T-helper 17 cell (primary cell): ENCODE measurements at places on chromosomes 1 and 21. TPM values are rescaled to one million over a fixed set of nuclear protein-coding genes. Genes with fewer than 3 reads are reported as not detected.

DNA sequence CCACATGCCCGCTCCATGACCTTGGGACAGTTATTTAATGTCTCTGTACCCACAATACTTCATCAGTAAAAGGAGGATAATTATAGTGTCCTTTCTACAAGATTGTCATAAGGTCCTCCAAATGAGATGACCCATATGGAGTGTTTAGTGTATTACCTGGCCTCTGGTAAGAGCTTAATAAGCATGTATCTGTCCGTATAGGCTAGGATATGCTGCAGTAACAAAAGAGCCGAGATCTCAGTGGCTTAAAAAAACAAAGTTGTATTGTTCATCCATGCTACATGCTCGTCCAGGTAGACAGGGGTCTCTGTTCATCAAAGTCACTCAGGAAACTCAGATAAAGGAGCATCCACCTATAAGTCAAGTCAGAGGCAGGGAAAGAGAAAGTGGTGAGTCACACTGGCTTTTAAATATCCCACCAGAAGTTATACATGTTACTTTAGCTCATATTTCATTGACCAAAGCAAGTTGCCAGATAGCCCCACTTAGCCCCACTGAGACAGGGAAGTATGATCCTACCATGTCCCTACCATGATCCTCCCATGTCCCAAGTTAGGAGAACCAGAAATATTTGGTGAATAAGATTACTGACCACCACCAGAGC, 53.0 kb upstream of the KAZN start:
- DNase-seq: no peak
- no peak overlapping the region for H3K4me3 ChIP-seq
- H3K27ac ChIP-seq: no peak overlapping the region
- H3K27me3 ChIP-seq: peaks cover 4% of the 10 kb centered on the region
- H3K4me1 ChIP-seq: no peaks in the 10 kb centered on the region

CYP4A11 gene
- not detected for total RNA-seq

GRCh38 chr1:223486366-223486765, 93.2 kb downstream of the CCDC185 start:
- no peak for DNase-seq
- peak overlapping the region; percentile 54 for H3K27ac ChIP-seq
- H3K27me3 ChIP-seq: peaks cover 7% of the 10 kb centered on the region
- peaks cover 15% of the 10 kb centered on the region for H3K4me1 ChIP-seq
- no peak overlapping the region for H3K4me3 ChIP-seq

GRCh38 chr1:80310703-80311245, 1304.2 kb upstream of the ADGRL4 start:
- H3K36me3 ChIP-seq: no peaks in the 10 kb centered on the region
- DNase-seq: no peak
- H3K27ac ChIP-seq: no peak overlapping the region
- no peaks in the 10 kb centered on the region for H3K4me1 ChIP-seq
- H3K4me3 ChIP-seq: no peak overlapping the region

UBASH3A gene
- total RNA-seq: 50.3 TPM

KRTAP13-2 gene
- not detected for total RNA-seq

NRIP1 gene
- 33.7 TPM for total RNA-seq

MRPL9 gene
- total RNA-seq: 99.8 TPM

GRCh38 chr1:7483634-7484383, 287.3 kb upstream of the VAMP3 start:
- peaks cover 21% of the 10 kb centered on the region for H3K27me3 ChIP-seq
- H3K4me3 ChIP-seq: no peak overlapping the region
- H3K4me1 ChIP-seq: peaks cover 4% of the 10 kb centered on the region

GRCh38 chr21:40335704-40336103, 468.5 kb downstream of the PCP4 start:
- H3K36me3 ChIP-seq: no peaks in the 10 kb centered on the region
- H3K4me1 ChIP-seq: no peaks in the 10 kb centered on the region
- no peak overlapping the region for H3K27ac ChIP-seq
- no peak for DNase-seq

- H3K4me1 ChIP-seq: peaks cover 39% of the 10 kb centered on the region
- H3K27me3 ChIP-seq: no peaks in the 10 kb centered on the region
- peak overlapping the region; percentile 49 for H3K27ac ChIP-seq
- no peaks in the 10 kb centered on the region for H3K36me3 ChIP-seq
- no peak overlapping the region for H3K4me3 ChIP-seq
These were observed 158.8 kb downstream of the TOMM20 start for GRCh38 chr1:234969581-234970400.

KLF17 gene
- total RNA-seq: not detected

DNA sequence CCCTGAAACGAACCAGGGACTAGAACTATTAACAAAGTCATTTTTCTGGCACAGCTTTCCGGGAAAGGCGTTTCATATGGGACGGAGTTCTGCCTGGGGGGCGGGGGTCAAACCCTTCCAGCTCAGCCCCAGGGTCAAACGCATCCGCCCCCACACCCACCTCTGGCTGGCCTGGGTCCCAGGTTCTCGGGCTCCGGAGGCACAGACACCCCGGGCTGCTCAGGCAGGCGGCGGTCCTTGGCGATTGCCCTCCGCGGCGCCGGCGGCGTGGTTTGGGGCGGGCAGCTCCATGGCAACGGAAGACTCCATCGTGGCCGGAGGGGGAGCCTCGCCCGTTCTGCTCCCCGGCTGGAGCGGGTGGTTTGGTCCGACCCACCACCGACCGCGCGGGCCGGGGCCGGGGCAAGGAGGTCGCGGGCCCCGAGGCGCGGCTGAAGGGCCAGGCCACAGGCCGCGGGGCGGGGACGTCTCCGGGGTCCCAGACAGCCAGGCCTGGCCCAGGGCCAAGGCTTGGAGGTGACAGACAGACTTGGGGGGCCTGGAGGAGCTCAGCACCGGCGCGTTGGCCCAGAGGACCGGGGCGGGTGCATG, at the start of gene CFAP74:
Gene CFAP74 (minus strand): TSS at position 246 of the 591 bp plus-strand sequence. CDS start 12,830 bp downstream, outside the sequence.
- H3K4me1 ChIP-seq: no peaks in the 10 kb centered on the region
- no peak for DNase-seq
- no peak within 1 kb of the TSS for H3K4me3 ChIP-seq
- H3K27me3 ChIP-seq: peaks cover 61% of the 10 kb centered on the region
- H3K36me3 ChIP-seq: no peaks in the 10 kb centered on the region
- no peak within 1 kb of the TSS for H3K27ac ChIP-seq

- no peaks in the 10 kb centered on the region for H3K4me1 ChIP-seq
- no peak overlapping the region for H3K27ac ChIP-seq
- no peak for DNase-seq
- H3K4me3 ChIP-seq: no peak overlapping the region
These were observed 15.3 kb downstream of the SLC35F3 start for GRCh38 chr1:233919786-233920185.

DNA sequence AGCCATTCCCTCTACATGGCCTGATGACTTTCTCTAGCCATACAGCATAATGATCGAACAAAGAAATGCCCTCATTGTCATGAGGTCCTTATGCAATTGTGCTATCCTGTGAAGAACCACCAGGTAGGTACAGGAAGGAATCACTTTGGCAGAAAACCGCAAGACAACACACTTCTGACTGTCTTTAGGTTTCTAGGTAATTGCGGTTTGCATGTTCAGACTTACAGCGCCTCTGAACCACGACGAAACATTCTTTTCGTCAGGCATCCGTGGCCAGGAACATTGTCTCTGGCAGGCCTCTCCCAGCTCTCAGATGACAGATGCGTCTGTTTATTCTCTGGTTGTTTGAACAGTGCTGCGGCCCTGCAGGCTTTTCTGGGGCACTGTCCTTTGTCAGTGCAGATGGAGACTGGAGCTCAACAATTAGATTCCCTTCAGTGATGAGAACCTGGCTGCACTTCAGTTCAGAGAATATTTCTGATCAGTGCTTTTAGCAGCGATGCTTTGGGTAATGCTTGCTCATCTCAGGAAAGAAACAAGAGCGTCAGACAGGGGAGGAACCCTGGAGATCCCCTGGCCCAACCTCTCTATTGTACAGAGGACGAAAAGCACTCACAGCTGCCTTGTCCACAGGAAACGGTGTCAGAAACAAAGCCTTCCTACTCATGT, 63.4 kb downstream of the B3GALT5 start:
- H3K27me3 ChIP-seq: peaks cover 7% of the 10 kb centered on the region
- H3K27ac ChIP-seq: no peak overlapping the region
- no peaks in the 10 kb centered on the region for H3K36me3 ChIP-seq
- no peak overlapping the region for H3K4me3 ChIP-seq
- H3K4me1 ChIP-seq: no peaks in the 10 kb centered on the region
- no peak for DNase-seq

GRCh38 chr1:91997607-91998195, 32.1 kb upstream of the EPHX4 start:
- H3K27me3 ChIP-seq: peaks cover 9% of the 10 kb centered on the region
- H3K4me1 ChIP-seq: no peaks in the 10 kb centered on the region
- no peaks in the 10 kb centered on the region for H3K36me3 ChIP-seq
- no peak overlapping the region for H3K4me3 ChIP-seq
- no peak for DNase-seq
- no peak overlapping the region for H3K27ac ChIP-seq

GRCh38 chr1:2543543-2544092, 12.6 kb upstream of the TNFRSF14 start:
- no peak for DNase-seq
- peaks cover 3% of the 10 kb centered on the region for H3K4me1 ChIP-seq
- H3K36me3 ChIP-seq: no peaks in the 10 kb centered on the region
- H3K27ac ChIP-seq: no peak overlapping the region
- no peak overlapping the region for H3K4me3 ChIP-seq

GRCh38 chr1:61428146-61428545, 296.8 kb downstream of the TM2D1 start:
- DNase-seq: no peak
- H3K4me1 ChIP-seq: peaks cover 3% of the 10 kb centered on the region
- no peak overlapping the region for H3K4me3 ChIP-seq
- no peak overlapping the region for H3K27ac ChIP-seq
- no peaks in the 10 kb centered on the region for H3K36me3 ChIP-seq

- H3K27ac ChIP-seq: no peak overlapping the region
- DNase-seq: no peak
- no peak overlapping the region for H3K4me3 ChIP-seq
- H3K36me3 ChIP-seq: peaks cover 9% of the 10 kb centered on the region
These were observed 7.3 kb downstream of the GLMN start for GRCh38 chr1:92291372-92291999.

DNA sequence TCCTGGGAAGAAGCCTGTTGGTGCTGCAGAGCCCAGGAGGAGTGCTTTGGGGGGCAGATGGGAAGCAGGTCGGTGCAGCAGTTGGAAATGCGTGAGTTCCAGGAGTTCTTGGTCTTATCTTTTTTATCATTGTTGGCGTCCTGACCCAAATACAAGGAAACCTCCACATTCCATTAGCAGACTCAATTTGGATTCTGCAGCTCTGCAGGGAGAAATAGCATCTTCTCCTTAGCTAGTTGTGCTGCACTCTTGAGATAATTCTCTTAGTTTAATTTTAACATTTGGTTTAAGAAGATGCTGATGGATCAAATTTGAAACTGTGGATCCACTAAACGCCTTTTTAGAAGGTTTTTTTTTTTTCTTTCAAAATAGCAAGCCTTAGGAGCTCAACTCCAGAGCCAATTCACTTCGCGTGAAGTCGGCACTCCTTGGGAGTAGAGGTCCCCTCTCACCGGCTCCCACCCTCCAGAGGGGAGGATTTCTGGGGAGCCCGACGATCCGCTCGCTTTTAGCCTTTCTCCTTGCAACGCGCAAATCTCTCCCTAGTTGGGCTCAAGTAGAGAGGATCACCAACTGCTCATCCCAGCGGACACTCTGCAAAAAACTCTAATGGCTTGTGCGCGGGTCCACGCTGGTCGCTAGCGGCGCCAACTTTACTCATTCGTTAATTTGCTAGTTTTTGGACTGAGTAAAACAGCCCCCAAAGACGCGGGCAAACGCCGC, 1.3 kb downstream of the PLD5 start:
- H3K36me3 ChIP-seq: no peaks in the 10 kb centered on the region
- peaks cover 4% of the 10 kb centered on the region for H3K4me1 ChIP-seq
- H3K4me3 ChIP-seq: peak overlapping the region; percentile 68
- no peak overlapping the region for H3K27ac ChIP-seq
- no peak for DNase-seq

GRCh38 chr1:51044834-51045233, 57.2 kb upstream of the C1orf185 start:
- H3K36me3 ChIP-seq: peaks cover 4% of the 10 kb centered on the region
- H3K4me1 ChIP-seq: no peaks in the 10 kb centered on the region
- DNase-seq: no peak

DNA sequence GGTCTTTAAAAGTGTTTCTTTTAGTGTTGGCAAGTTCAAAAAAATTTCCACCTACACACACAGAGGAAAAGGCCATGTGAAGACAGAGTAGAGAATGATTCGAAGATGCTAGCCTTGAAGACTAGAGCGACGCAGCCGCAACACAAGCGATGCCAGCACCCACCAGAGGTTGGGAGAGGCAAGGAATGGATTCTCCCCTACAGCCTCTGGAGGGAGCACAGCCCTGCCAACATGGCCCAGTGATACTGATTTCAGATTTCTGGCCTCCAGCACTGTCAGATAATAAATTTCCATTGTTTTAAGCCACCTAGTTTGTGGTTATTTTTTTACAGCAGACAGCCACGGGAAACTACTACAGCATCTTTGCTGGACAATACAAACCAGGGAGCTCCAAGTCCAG, 6.9 kb upstream of the ADAR start:
- no peaks in the 10 kb centered on the region for H3K27me3 ChIP-seq
- H3K27ac ChIP-seq: peak overlapping the region; percentile 14
- no peak for DNase-seq
- H3K36me3 ChIP-seq: peaks cover 4% of the 10 kb centered on the region

DNA sequence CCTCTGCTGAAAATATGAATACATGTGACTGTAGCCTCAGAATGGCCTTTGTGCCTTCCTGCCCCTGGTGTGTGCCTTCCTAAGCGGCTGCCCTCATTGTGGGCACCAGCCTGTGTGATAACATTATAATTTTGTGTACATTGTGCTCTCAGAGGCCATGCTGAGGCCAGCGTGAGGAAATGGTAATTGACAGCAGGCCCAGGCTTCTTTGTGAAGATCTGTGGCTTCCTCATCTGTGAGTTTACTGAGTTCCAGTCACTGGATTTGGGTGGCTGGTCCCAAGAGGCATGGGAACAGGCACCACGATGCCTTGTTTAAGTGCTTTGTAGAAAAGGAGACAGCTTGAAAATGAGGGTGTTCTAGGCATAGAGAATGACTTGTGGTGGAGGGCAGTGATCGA, 389.3 kb downstream of the OMA1 start:
- H3K4me1 ChIP-seq: peaks cover 2% of the 10 kb centered on the region
- peaks cover 22% of the 10 kb centered on the region for H3K27me3 ChIP-seq
- H3K27ac ChIP-seq: no peak overlapping the region
- H3K36me3 ChIP-seq: no peaks in the 10 kb centered on the region
- no peak for DNase-seq
- H3K4me3 ChIP-seq: no peak overlapping the region

DNA sequence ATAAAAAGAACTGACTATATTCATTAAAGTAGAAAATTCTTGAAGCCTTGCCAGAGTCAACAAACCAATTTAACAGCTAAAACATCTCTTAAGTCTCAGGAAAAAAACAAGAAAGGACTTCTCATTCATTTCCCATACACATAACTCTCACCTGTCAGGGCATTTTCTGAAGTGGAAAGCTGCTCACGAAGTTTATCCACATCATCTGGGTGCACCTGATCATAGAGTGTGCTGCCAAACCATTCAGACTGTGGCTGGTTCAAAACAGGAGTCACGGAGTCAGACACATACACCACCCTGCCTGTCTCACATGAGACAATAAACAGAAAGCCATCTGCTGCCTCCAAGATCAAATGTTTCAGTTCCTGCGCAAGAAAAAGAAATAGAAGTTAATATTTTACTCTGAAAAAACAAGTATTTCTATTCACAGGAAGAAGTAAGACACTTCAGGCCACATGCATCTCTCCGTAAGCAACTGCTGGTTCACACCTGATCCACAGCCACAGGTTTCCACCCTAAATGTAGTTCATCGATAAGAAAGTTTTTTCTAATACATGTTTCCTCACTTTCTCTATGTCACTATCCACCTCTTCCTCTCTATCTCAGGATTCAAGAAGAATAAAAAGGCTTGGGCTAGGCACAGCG, 28.2 kb upstream of the CTSK start:
- no peak for DNase-seq
- peak overlapping the region; percentile 85 for H3K27ac ChIP-seq
- H3K4me1 ChIP-seq: peaks cover 10% of the 10 kb centered on the region
- H3K36me3 ChIP-seq: peaks cover 28% of the 10 kb centered on the region
- no peak overlapping the region for H3K4me3 ChIP-seq
- no peaks in the 10 kb centered on the region for H3K27me3 ChIP-seq

CYP4Z1 gene
- not detected for total RNA-seq
